CD4-positive, alpha-beta T cell treated with Interleukin-15 for 4 hours (primary cell): ENCODE measurements at places on chromosomes 3 and 15.

GRCh38 chr15:66907826-66908743 is 157.3 kb upstream of the SMAD3 start:
- DNase-seq, result no peak

GRCh38 chr3:49723296-49723627 is 489 bp downstream of the GMPPB start:
- DNase-seq, result peak; percentile 46

DNA sequence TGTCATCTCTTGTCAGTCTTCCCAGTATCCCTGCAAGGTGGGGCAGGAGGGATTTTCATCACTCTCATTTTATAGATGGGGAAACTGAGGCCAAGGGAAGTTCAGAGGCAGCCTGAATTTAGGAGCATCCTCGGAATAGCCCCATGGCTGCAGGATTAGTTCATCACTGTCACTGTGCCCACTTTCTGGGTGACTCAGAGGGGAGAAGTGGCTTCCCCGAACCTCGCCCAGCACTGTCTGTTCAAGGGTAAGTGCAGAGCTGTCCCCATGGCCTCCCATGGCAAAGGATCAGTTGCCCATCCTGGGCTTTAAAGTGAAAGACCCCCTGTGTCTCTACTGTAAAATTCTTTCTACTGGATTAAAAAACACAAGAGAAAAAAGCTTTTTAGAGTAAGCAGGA is 60.0 kb upstream of the SEC13 start:
- no peak for DNase-seq

GRCh38 chr3:28915741-28916500 is 364.9 kb upstream of the RBMS3 start:
- no peak for DNase-seq

DNA sequence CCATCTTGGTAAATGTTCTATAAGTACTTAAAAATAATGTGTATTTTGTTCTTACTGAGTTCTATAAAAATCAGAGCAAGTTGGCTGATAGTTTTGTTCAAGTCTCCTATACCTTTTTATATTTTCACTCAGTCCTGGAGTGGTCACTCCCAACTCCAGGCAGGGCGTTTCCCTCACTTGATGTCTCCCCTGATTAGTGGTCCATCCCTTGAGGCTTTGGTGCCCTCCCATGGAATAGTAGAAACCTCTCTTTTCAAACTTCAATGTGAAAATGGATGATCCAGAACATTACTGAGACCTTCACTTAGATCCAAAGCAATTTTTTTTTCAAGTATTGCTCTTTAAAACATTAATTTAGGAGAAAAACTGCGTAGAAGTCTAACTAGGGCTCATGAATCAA is 25.0 kb upstream of the SCN10A start:
- no peak for DNase-seq

DNA sequence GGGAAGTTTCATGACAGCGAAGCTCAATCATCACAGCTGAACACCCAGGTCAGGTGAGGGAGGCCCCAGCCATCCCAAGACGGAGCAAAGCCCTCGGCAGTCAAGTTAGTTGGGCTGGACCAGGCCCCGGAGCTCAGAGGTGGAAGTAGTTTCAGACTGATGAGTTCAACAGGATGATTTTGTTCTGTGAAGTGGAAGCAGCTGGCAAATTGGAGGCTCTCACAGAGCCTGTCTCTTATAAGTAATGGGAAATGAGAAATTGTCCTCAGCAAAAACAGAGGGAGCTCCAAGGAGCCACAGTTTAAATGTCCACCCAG is 245.1 kb downstream of the XXYLT1 start:
- DNase-seq, result no peak

DNA sequence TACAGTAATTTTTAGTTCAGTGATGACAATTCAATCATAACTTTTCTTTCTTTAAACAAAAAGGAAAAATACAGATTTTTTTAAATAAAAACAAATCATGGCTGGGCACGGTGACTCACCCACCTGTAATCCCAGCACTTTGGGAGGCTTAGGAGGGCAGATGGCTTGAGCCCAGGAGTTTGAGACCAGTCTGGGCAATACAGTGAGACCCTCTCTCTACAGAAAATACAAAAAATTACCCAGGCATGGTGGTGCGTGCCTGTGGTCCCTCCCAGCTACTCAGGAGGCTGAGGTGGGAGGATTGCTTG is 25.6 kb upstream of the ATG7 start:
- DNase-seq, result no peak

GRCh38 chr15:92971713-92972112 is 71.6 kb downstream of the CHD2 start:
- no peak for DNase-seq

GRCh38 chr15:55282284-55282833 is 7.3 kb downstream of the RAB27A start:
- peak; percentile 56 for DNase-seq

DNA sequence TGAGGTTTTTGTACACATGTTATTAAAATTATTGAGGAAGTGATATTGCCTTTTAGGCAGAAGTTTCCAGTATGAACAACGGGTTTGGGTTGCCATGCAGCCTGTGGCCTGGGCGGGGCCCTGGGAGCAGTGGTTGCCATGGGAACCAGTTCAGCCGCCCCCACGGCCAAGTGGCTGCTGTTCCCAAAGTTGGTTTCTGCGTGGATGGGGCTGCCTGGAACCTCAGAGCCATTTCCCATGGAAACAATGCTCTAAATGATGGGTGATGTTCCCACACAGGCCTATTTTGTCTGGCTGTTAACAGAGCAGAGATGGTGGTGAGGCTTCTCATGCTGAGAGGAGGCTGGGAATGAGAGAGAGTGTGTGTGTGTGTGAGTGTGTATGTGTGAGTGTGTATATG is 19.5 kb downstream of the MRAS start:
- DNase-seq, result no peak

GRCh38 chr3:110123946-110124345 is 786.6 kb upstream of the DPPA4 start:
- no peak for DNase-seq

DNA sequence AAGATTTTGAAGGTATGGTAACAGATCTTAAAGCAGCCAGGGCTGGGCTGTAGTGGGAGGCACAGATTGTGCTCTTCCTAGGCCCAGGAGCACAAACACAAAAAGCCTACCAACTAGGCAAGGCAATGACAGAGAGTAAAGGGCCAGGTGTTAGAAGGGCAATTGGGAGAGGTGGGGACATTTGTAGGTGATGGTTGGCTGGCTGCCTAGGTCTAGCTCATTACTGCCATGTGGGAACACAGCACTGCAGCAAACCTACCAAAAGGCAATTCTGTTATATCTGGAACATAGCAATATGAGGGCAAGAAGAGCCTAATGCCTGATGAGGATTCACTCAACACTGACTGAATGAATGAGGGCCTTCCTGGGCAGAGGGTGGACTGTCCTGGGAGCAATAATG is 30.4 kb downstream of the ARHGEF3 start:
- DNase-seq, result no peak

GRCh38 chr3:193984876-193985275 is 151.1 kb upstream of the HES1 start:
- DNase-seq, result no peak

- DNase-seq, result no peak
Measured at GRCh38 chr15:74664670-74665069, 31.2 kb downstream of the EDC3 start.

- DNase-seq, result no peak
Measured at GRCh38 chr15:80684697-80685096, 10.4 kb upstream of the ABHD17C start.

- peak; percentile 56 for DNase-seq
Measured at GRCh38 chr3:192819001-192819569, 91.7 kb upstream of the FGF12 start.

GRCh38 chr3:84885199-84885882 is 73.4 kb upstream of the CADM2 start:
- DNase-seq, result no peak

GRCh38 chr3:183233966-183234365 is 19.1 kb upstream of the B3GNT5 start:
- no peak for DNase-seq

DNA sequence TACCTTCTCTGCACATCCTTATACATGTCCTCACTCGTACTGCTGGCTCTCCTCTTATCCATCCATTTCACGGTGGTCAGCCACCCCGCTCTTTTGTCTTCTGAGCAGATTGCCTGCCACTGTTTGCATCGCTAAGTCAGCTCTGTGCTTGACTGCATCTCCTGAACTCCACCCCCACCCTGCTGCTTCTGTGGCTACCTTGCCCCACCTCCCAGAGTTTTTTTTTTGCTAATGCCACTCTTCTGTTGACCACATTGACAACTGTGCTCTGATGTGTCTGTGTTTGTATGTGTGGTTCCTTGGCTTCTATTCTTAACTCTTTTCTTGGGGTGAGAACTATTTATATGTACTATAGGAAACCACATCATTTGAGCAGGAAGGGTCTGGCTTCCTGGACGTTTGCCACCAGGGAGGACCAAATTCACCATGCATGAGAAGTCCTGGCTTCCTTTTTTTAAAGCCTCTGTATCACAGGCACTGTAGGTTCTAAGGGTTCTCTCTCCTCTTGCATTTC is 12.8 kb upstream of the MTMR10 start:
- no peak for DNase-seq

GRCh38 chr15:32861761-32862160 is 144.0 kb downstream of the GREM1 start:
- no peak for DNase-seq

- DNase-seq, result no peak
Measured at GRCh38 chr3:147937341-147937740, 528.2 kb downstream of the ZIC1 start.

- DNase-seq, result peak; percentile 20
Measured at GRCh38 chr3:11641683-11642430, 1.9 kb downstream of the VGLL4 start.

- no peak for DNase-seq
Measured at GRCh38 chr3:186551387-186551786, 7.2 kb upstream of the CRYGS start.

- DNase-seq, result no peak
Measured at GRCh38 chr3:66350601-66351000, 129.8 kb downstream of the SLC25A26 start.

DNA sequence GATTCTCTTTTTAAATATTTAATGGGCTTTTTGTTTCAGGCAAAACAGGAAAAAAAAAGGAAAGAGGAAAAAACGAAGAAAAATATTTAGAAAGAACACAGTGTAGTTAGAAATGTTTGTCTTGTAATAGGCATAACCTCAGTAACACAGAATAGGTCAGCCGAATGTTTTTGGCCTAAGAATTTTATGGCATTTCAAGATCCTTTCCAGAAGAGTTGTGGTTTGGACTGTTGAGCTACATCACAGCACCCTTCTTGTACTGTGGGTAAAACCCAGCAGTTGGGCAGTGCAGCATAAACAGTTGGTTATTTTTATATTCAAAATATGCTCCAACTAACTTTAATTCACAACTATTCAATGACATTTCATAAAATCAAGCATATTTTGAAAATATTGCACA is 474.4 kb upstream of the AGTR1 start:
- DNase-seq, result no peak

GRCh38 chr15:41043276-41043951 is 72.7 kb downstream of the INO80 start:
- DNase-seq, result no peak
